NCI-H2081 (cell line): ENCODE measurements at places on chromosomes 16 and 17.

DNA sequence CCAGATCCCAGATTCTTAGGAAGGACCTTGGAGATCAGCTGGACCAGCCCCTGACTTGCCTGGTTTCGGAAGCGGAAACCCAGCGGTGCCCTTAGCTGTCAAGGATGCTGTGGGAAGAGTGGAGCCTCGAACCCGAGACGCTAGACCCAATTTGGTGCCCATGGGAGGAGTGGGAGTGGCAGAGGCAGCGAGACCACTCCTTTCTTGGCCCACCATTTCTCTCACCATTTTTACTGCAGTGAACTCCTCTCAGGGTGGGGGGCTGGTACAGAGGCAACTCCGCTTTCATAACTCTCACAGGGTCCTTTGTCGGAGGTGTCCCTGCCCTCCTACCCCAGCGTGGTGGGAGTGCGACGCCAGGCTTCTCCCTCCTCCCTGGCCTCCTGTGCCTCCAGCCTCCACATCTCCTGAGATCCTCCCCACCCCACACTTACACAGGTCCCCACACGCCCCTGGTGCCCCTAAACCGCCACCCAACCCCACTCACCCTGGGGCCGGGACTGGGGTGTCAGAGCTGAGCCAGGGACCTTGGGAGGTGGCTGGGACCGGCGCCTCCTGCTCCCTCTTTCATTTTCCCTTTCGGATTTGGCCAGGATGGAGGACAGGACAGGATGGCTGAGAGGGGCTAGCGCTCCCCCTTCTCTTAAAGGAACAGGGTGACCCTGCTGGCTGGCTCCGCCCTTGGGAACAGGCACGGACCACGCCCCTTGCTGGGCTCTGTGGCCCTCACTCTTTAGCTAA is at the start of gene GJD3:
TSS of gene GJD3 (minus strand) at position 617 of the 741 bp plus-strand sequence. CDS start 922 bp downstream, outside the sequence.
- DNase-seq: no peak

DNA sequence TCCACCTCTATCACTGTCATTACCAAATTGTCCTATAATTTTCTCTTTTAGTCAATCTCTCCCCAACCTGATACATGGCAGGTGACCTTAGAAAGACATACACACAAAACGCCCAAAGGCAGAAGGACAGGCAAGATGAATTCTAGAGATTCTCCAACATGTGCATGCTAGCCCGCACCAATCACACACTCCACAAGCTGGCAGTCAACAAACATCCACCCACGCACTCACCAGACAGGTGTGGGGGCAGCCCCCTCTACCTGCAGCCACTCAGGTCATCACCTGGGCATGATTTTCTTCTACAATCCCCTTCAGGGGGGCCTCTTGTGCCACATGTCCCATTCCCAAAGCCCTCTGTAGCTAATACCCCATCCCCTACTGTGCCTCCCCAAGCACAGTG is 9.5 kb downstream of the MPP2 start:
- DNase-seq: no peak

GRCh38 chr17:49436174-49436573 is 21.5 kb upstream of the PHB1 start:
- DNase-seq: no peak

DNA sequence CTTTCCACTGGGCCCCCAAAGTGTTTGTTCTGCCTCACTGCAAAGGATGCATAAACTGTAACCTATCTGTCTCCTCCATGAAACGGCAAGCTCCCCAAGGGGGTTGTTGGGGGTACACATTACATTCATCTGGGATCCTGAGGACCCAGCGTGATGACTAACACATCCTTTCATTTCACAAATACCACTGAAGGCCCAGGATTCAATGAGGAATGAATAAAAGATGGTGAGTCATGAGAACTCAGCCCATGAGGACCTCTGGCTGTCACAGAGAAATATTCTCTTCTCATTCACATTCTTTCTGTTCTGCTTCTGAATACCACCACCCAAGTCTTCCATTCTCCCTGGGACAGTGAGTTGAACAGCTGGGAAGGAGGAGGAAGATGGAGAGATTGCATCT is 149.8 kb downstream of the RBFOX3 start:
- DNase-seq: no peak
